Anterior cingulate cortex (tissue), 58 donors: ENCODE measurements at places on chromosomes 7 and 10.

DNA sequence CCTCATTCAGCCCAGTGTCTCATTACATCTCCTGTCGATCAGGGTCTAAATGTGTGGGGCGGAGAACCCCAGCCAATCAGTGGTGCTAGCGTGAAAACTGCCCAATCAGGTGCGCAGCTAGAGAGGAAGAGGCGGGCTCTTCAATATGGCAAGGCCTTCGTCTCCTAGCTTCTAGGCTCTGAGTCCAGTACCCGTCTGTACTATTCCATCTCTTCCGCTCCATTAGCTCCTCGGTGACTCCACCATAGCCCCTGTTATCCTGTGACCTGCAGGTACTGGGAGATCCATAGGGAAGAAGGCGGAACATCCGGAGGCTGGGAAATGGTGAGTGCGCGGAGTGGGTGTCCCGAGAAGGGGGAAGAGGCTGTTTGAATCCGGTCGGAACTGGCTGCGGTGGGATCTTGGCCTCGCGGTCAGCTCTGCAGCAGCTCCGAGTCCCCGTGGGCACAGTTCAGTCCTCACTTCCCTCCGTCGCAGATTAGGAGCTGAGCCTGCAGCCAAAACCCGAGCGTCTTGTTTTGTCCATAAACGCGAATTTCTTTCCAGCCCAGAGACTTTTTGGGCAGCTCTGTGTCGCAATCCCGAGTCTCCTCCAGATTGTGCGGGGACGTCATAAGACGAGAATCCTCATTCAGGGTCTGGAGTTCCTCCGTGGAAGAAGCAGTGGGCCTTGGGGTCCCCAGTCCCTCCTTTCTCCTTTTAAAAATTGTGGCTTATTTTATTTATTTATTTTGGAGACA, at the start of gene ZNF727:
TSS of gene ZNF727 (plus strand) at position 134 of the 740 bp plus-strand sequence. CDS start at position 322, 188 bp downstream.
- DNase-seq: peak; percentile 83

DNA sequence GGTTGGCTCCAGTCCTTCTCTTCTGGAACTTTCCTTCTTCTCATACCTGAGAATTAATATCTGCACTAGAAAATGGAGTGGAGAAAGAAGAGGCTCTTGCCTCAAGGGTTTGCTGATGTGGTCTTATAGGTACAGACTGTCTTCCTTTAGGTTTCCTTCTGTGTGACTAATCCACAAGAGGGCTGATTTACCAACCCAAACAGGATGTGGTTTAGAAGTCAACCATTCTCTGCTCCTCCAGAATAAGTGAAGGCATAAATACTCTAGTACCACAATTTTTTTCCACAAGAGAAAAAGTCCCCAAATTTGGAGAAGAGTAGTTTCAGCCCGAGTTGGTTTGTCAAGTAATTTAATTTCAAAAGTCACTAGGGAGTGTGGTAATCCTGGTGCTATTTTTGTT, 85.8 kb downstream of the NRP1 start:
- DNase-seq: no peak

GRCh38 chr10:59624136-59624535, 85.5 kb downstream of the SLC16A9 start:
- DNase-seq: no peak

DNA sequence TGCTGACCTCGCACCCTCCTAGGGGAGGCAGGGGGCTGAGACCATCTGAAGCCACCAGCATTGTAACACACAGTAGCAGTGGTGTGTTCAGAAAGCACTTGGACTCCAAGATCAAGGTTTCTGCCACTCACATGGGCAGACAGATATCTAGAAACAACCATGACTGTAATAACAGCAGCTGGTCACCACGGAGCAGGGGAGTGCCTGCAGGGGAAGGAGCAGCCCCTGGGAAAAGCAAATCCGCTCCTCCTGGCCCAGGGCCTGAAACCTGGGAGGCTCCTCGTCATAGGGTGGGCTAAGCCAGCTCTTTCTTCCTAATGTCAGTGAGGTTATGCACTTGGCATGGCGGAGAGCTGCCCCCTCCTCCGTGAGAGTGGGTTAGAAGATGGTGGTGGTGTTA, 118.4 kb upstream of the INSYN2A start:
- no peak for DNase-seq

DNA sequence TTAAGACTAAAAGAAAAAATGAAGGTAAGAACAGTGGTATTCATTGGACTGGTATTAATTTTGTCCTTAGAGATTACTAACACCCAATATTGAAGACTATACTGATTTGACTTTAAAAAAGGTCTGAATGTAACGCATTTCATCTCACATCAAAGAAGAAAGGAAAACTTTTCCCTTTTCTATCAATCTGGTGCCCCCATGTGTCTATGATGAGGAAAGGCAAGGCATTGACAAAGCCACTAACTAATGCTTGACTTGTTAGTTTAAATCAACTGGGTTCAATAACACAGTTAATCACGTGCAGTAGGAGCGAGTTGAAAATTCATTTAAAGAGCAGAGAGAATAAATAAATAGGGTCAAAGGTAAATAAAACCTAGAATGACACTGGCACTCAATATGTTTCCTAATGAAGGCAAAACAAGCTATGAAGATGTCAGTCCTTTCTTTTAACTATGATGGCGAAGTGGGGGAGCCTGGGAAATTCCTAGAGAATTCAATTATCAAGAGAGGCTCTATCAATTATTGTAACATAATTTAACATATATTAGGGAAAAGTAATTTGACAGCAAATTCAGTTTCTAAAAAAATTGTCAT, 180.9 kb downstream of the ANK3 start:
- DNase-seq: no peak

- DNase-seq: no peak
Observed at GRCh38 chr7:146875981-146876380, 759.4 kb downstream of the CNTNAP2 start.

DNA sequence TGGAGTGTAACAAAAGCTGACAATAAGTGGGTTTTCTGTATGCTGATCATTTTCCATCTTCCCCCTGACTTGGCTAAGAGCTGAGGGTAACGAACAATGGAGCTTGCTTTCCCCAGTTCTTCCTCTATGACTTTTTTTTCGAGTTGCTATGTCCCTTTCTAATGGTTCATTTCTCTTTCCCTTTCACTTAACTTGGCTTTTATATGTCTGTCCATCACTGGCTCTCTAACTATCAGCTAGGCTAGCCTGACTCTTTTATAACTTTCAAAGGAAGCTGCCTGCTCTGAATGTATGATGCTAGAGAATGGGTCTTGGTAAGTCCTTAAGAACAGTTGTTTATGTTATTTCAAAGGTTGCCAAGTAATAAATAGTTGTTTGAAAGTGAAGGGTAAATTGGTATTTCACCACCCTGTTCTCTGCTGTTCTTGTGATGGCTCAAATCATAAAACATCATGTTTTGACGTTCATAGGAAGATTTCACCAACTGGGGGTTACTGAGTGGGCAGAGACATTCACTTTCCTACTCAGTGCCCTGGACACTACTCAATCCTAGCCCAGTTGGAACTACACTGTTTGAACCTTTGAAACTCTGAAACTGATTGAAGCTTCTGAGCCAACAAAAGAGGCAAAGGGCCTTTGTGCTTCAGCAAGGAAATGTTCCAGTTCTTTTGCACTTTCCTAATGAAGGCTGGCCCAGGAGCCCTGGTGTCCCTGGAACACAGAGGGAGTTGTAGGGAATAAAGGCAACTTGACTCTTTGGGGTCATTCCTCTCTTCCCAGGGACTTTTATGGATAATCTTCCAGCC, 85.4 kb upstream of the PHYHIPL start:
- DNase-seq: peak; percentile 27

- no peak for DNase-seq
Observed at GRCh38 chr7:139753693-139754111, 24.1 kb downstream of the HIPK2 start.

DNA sequence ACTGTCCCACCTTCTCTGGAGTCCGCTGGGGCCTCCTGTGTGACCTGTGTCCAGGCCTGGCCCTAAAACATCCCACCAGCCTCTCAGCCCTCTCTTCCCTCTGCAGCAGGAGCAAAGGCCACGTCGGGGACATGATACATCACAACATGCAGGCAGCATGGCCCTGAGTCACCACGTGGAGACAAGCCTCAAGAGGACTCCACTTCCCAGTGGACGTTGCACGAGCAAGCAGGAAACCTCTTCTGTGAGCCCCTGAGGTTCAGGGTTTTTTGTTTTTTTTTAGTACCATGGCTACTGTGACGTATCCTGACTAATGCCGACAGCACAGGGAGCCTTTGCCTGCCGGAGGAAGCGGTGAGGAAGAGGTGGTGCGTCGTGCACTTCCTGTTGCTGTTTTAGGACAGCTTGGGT, 165.9 kb downstream of the DNAJB6 start:
- DNase-seq: no peak

DNA sequence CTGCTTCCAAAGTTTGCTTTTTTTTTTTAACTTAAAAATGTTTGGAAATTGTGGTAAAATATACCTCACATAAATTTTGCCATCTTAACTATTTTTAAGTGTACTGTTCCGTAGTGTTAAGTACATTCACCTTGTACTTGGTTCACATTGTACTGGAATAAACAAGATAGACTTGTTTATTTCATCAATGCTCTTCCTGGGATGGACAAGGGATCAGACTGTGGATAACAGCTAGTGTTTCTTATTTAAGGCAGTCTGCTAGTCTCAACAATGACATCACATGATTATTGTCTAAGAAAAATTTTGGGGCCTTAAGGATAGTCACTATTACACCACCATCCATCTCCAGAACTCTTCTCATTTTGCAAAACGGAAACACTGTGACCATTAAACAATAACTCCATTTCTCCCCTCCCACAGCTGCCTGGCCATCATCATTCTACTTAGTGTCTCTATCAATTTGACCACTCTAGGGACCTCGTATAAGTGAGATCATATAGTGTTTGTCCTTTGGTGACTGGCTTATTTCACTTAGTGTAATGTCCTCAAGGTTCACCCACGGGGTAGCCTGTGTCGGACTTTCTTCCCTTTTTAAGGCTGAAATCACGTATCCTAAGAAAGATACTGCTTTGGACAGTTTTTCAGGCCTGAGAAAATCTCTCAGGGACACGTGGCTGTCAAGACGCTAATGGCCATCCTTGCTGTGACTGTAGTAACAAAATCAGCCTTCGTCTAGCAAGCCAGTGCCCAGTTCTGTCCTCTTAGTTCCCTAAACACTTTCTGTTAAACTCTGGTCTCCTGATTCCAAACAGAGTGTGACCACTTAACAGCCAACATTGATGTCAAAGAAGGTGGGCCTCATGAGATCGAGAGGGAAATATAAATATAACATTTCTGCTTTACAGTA, 305.2 kb downstream of the FRMD4A start:
- DNase-seq: no peak

DNA sequence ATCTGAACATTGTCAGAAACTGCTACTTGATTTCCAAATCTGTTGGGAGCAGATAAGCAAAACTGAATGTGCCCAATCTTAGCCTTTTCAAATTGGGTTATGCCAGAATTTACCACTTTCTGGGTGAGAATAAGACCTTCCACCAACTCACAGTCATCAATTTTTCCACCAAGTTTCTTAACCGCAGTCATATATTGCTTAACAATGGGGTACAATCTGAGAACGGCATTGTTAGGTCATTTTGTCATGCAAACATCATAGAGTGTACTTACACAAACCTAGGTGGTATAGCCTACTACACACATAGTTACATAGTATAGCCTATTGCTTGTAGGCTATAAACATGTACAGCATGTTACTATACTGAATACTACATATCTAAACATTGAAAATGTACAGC, 16.0 kb downstream of the MRPS33 start:
- no peak for DNase-seq

- DNase-seq: no peak
Observed at GRCh38 chr10:22042557-22043326, 39.2 kb upstream of the DNAJC1 start.

- no peak for DNase-seq
Observed at GRCh38 chr10:67803588-67804394, 34.2 kb downstream of the DNAJC12 start.

DNA sequence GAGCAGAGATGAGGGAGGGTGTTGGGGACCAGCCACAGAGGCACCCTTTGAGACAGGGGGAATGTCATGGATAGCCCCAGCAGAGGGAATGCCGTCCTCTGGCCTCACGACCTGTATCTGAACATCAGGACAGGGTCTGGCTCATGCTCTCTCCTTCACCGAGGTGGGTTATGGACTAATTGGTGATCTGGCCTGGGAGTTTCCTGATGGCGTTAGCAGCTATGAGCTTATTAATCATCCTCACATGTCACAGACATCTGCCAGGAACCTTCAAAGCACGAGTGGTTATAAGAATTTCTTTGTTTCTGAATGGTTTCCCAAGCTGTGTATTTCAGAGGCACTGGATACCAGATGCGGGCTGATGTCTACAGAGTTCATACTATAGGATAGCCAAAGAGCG, 6.9 kb downstream of the CPA4 start:
- no peak for DNase-seq
